ENCODE measurements at places on chromosomes 2 and 18.

- no peak overlapping the region for H3K4me3 ChIP-seq
- no peaks in the 10 kb centered on the region for H3K36me3 ChIP-seq
- no peak for DNase-seq
- H3K27ac ChIP-seq = no peak overlapping the region
- no peaks in the 10 kb centered on the region for H3K4me1 ChIP-seq
- H3K27me3 ChIP-seq = peaks cover 11% of the 10 kb centered on the region
Observed at GRCh38 chr18:50115095-50115494, 79.9 kb downstream of the MYO5B start.

GRCh38 chr2:127047716-127048617 lies 59.0 kb downstream of the BIN1 start:
- peaks cover 2% of the 10 kb centered on the region for H3K4me1 ChIP-seq
- H3K27me3 ChIP-seq = no peaks in the 10 kb centered on the region
- H3K27ac ChIP-seq = no peak overlapping the region
- H3K4me3 ChIP-seq = no peak overlapping the region

- H3K36me3 ChIP-seq = peaks cover 30% of the 10 kb centered on the region
- H3K27me3 ChIP-seq = no peaks in the 10 kb centered on the region
- no peak overlapping the region for H3K27ac ChIP-seq
- DNase-seq = no peak
Observed at GRCh38 chr2:157337978-157338377, 12.4 kb upstream of the ERMN start.

DNA sequence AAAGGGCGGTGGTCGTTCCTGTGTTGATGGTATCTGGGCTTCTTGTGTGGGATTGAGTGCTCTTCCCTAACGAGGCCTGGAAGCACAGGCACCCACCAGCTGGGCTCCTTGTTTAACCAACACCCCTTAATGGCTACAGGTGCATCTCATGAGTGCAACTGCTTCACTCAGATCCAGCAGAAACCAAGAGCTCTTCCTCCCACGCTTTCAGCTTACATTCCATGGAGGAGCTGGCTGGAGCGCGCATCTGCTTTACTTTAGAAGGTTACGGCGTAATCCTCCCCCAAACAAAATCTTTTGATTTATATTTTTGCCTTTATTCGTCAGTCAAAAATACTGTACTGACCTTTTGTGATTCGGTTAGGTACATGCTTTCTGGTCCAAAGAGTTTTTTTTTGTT lies 174.7 kb downstream of the LTBP1 start:
- H3K27me3 ChIP-seq = peaks cover 13% of the 10 kb centered on the region
- no peak for DNase-seq
- no peaks in the 10 kb centered on the region for H3K4me1 ChIP-seq
- no peaks in the 10 kb centered on the region for H3K36me3 ChIP-seq
- H3K4me3 ChIP-seq = no peak overlapping the region
- H3K27ac ChIP-seq = no peak overlapping the region

- H3K27ac ChIP-seq = no peak overlapping the region
- no peak overlapping the region for H3K4me3 ChIP-seq
- H3K36me3 ChIP-seq = no peaks in the 10 kb centered on the region
- no peaks in the 10 kb centered on the region for H3K4me1 ChIP-seq
Observed at GRCh38 chr2:30034052-30034775, 112.6 kb upstream of the YPEL5 start.

DNA sequence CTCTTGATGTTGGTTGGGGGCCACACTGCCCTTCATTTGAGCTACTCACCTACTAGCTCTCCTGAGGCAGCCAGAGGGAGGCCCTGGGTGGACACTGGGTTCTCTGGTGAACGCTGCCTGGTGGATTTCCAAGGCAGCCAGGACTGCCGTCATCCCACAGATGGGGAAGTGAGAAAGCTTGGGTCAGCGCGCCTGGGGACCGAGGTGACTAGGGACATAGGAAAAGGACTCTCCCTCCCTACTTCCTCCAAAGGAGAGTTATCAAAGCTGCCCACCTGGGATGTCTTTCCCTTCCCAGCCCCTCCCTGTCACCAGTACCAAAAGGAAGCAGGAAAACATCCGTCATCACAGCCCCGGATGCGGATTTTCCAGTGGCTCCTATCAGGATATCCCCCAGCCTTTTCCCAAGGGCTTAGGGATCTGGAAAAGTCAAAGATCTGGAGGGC lies 3.8 kb upstream of the SEMA4C start:
- peaks cover 10% of the 10 kb centered on the region for H3K27me3 ChIP-seq
- peaks cover 2% of the 10 kb centered on the region for H3K36me3 ChIP-seq
- H3K4me3 ChIP-seq = no peak overlapping the region
- H3K27ac ChIP-seq = no peak overlapping the region
- DNase-seq = no peak
- peaks cover 38% of the 10 kb centered on the region for H3K4me1 ChIP-seq

DNA sequence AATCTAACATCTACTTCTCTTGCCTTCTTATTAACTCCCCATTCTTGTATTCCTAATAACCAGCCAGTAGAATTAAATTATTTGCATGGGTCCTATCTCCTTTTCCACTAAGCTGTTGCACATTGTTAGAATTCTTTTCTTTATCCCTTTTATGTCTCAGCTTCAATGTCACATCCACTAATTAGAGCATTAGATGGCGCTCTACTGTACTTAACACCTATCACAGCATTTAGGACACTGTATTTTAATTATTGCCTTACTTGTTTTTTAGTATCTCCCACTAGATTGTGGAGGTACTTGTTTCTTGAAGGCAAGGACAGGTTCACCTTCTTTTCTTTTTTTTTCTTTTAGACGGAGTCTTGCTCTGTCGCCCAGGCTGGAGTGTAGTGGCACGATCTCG lies 3.8 kb downstream of the LIPT1 start:
- H3K27ac ChIP-seq = no peak overlapping the region
- H3K36me3 ChIP-seq = peaks cover 9% of the 10 kb centered on the region
- H3K27me3 ChIP-seq = no peaks in the 10 kb centered on the region
- H3K4me3 ChIP-seq = no peak overlapping the region
- peaks cover 13% of the 10 kb centered on the region for H3K4me1 ChIP-seq
- no peak for DNase-seq

DNA sequence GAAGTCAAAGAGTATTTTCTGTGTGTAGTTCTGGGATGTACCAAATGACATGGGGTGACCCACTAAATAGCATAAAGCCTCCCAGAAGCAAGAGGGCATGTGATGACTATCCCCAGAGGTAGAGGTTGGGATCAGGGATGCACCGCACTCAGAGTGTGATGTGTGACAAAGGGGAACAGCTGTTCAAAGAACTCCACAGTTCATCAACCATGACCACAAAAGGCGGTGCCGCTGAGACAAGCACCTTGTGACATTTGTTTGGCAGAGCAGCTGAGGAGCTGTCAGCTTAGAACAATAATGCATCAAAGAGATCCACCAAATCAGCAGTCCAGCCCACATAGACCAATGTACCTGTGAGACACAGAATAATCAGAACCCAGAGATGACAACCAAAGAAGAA lies 81.3 kb downstream of the VWC2L start:
- no peaks in the 10 kb centered on the region for H3K4me1 ChIP-seq
- H3K27ac ChIP-seq = no peak overlapping the region
- H3K4me3 ChIP-seq = no peak overlapping the region
- H3K27me3 ChIP-seq = no peaks in the 10 kb centered on the region
- H3K36me3 ChIP-seq = no peaks in the 10 kb centered on the region

GRCh38 chr18:995629-996028 lies 91.0 kb downstream of the ADCYAP1 start:
- no peak overlapping the region for H3K4me3 ChIP-seq
- no peak for DNase-seq
- no peaks in the 10 kb centered on the region for H3K4me1 ChIP-seq
- peaks cover 2% of the 10 kb centered on the region for H3K36me3 ChIP-seq

GRCh38 chr2:191607096-191607495 lies 70.8 kb upstream of the NABP1 start:
- no peak overlapping the region for H3K27ac ChIP-seq
- no peak for DNase-seq
- peaks cover 6% of the 10 kb centered on the region for H3K4me1 ChIP-seq
- H3K36me3 ChIP-seq = no peaks in the 10 kb centered on the region
- H3K27me3 ChIP-seq = no peaks in the 10 kb centered on the region

Data from activated naive CD8-positive, alpha-beta T cell treated with anti-CD3 and anti-CD28 coated beads for 36 hours (primary cell).